ENCODE measurements at places on chromosomes 12 and 14.

GRCh38 chr12:9049520-9050133, 60.3 kb downstream of the KLRG1 start:
- no peak for DNase-seq

DNA sequence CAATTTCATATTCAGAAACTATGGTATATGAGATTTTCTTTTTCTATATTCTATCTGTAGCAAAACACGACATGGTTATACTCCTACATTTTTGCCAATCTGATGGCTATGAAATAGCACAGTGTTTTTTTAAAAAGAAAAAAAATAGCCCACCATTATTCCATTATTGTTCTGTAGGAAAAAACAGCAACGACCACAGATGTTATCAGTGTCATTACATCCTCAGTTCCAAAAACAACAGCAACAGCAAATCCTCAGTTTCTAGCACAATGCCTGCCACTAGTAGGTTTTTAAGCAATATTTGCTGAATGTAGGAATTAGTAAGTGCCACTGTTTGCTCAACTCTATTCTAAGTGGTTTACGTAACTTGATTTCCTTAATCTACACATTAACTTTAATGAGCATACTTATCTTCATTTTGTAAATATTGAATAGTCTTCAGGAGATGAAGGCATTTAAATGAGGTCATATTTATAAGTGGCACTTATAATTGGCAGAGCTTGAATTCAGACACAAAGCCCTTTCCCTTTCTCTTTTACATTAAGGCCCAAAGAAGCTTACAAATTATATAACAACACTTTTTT, 8.3 kb downstream of the RNASE6 start:
- DNase-seq: no peak

GRCh38 chr12:104952816-104953215, 5.3 kb downstream of the SLC41A2 start:
- DNase-seq: no peak

- no peak for DNase-seq
Observed at GRCh38 chr14:66443785-66444184, 42.4 kb upstream of the CCDC196 start.

- DNase-seq: no peak
Observed at GRCh38 chr12:53170215-53170614, 10.3 kb upstream of the ZNF740 start.

DNA sequence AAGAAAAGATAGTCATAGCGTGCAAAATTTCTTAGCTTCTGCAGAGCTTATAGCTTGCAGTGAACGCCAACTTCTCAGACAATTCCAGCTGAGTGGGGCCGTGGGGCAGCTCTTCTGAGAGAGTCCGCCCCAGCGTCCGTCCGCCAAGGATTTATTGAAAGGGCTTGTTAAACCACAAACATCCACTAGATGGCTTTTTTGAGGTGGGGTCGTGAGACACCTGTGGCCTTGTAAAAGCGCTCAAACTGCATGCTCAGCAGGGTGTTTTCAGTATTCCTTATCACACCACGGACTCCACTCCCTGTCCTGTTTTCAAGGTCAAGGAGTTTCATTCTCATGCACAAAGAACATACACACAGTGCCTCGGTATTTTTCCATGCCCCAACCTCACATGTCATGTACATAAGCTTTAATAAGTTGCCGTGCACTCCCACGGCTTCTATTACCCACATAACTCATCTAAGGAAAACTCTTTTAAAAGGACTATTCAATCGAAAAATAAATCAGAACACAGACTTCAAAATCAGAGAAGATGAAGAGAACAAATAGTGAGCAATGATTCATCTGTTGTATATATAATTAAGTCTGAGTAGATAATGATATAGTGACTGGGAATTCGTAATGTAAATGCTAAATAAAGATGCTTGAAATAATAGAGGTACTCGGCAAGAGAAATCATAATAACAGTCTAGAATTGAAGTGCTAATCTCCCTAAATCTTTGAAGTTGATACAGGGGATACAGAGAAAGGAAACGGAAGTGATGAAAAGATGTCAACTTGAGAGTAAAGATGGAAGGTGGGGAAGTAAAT, 46.7 kb downstream of the WBP11 start:
- no peak for DNase-seq

DNA sequence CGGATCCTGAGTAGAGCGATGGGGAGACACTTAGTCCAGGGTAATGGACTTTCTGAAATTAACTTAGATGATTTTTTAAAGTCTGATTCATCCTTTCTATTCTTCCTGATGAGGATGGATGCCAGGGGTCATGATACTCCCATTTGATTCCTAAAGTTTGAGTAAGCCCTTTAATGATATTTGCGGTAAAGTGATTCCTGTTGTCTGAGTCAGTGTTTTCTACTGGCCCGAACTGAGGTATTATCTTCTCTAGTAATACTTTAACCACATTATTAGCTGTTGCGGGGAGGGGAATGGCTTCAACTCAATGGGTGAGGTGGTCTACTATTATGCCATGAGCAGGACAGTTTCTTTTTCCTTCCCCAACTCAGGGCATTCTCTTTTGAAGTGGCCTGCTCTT, 111.6 kb downstream of the RIN3 start:
- no peak for DNase-seq

GRCh38 chr12:131067981-131068851, 114.5 kb downstream of the ADGRD1 start:
- DNase-seq: no peak

- DNase-seq: no peak
Observed at GRCh38 chr14:61461808-61462275, 140.5 kb downstream of the PRKCH start.

DNA sequence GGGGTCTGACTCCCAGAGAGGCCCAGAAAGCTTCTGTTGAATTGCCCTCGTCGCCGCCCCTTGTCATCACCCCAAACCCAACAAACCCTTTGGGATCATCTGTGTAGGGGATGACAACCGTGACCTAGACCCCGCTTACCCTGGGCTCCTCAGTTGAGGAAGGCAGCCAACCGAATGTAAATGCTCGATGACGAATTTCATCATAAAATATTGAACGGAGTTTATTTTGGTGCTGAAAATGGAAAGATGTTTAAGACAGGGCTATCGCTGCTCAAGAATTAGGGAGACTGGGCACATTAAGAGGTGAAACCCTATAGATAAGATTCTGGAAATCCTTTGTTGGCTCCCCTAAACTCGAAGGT, 512 bp downstream of the ACTR10 start:
- DNase-seq: no peak

DNA sequence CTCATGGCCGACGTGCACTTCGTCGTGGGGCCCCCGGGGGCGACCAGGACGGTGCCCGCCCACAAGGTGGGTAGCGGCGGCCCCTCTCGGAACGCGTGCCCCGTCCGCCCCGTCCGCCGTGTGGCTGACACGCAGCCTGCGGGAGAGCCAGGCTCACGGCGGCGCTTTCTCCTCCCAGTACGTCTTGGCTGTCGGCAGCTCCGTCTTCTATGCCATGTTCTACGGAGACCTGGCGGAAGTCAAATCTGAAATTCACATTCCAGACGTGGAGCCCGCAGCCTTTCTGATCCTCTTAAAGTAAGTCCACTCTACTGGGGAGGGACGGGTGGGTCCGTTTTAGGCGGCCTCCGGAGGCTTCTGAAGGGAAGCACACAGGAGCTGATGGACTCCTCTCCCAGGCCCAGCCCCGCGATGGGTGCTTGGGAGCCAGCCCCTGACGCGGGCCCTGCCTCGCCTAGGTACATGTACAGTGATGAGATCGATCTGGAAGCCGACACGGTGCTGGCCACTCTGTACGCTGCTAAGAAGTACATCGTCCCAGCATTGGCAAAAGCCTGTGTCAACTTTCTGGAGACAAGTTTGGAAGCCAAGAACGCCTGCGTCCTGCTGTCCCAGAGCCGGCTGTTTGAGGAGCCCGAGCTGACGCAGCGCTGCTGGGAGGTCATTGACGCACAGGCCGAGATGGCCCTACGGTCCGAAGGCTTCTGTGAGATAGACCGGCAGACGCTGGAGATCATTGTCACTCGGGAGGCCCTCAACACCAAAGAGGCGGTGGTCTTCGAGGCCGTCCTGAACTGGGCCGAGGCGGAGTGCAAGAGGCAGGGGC, 1.1 kb downstream of the BTBD6 start:
- DNase-seq: no peak

DNA sequence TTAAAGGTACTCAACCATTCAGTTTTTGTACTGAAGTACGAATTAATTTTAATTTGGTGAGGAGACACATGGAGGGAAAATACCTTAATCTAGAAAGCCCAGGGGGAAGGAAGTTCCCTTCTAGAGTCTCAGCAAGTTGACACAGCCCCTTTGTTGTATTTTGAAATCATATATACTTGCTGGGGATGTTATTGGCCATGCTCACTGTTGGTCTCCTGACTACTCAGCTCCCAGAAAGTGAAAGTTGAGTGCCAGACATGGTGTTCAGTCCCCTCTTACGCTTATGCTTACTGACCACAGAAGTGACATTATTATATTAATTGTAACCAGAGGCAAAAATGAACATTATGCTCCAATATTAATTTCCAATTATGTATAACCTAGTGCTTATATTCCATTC, 28.1 kb downstream of the ARF6 start:
- no peak for DNase-seq

GRCh38 chr14:42047421-42048055, 440.9 kb downstream of the LRFN5 start:
- DNase-seq: no peak

DNA sequence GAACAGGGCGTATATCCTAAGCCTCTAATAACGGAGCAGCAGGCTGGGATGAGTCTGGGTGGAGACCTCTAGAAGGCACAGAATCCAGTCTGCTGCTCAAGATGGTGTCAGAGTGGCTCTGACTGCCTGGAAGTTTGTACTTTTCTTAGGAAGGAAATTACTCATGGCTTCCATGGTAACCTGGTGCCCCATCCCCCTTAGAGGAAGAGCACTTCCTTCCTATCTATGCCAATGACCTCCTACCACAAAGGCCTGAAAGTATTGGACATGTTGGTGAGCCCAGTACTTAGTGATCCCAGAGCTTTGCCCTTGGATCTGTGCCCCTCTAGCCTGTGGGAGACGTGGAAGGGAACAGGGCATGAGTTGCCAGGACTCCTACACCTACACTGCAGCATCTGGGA, 1.5 kb downstream of the BATF start:
- DNase-seq: no peak

DNA sequence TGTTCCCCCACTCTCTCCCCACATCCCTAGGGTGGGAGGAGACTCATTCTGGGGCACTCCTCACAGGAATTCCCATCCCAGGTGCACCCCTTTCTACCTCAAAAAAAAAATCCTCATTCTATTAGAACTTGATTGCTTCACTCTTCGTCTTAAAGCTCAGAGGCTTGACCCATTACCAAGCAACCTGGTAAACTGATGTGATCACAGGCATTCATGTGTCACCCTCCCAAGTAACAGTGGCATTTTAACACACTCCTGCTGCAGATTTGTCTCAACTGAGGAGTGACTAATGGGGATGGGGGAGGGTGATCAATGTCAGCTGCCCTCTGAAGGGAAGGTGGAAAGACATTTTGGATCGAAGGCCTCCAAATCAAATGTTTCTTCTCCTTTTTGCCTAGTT, 78.1 kb upstream of the PTHLH start:
- DNase-seq: no peak

GRCh38 chr14:95069547-95069946, 87.8 kb downstream of the DICER1 start:
- DNase-seq: no peak

GRCh38 chr14:52244328-52244727, 23.2 kb upstream of the PTGDR start:
- DNase-seq: no peak

- no peak for DNase-seq
Observed at GRCh38 chr14:56846970-56847930, 37.0 kb upstream of the OTX2 start.

- no peak for DNase-seq
Observed at GRCh38 chr14:26008290-26008689, 589.5 kb downstream of the NOVA1 start.

DNA sequence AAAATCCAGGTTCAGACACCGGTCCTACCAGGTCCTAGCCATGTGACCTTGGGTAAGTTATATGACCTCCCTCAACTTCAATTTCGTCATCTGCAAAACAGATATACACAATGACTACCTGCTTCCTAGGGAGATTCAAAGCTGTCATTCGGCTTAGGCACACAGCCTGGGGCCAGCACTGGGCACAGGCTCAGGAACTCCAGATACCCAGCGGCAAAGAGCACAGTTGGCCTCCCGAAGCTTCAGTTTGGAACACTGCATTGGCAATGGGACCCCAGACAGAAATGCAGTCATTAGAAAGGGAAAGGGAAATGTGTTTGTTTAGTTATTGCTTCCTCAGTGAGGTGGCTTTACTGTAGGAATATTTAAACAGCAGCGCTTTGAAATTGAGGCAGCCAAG, 11.4 kb downstream of the PLEKHG6 start:
- no peak for DNase-seq

DNA sequence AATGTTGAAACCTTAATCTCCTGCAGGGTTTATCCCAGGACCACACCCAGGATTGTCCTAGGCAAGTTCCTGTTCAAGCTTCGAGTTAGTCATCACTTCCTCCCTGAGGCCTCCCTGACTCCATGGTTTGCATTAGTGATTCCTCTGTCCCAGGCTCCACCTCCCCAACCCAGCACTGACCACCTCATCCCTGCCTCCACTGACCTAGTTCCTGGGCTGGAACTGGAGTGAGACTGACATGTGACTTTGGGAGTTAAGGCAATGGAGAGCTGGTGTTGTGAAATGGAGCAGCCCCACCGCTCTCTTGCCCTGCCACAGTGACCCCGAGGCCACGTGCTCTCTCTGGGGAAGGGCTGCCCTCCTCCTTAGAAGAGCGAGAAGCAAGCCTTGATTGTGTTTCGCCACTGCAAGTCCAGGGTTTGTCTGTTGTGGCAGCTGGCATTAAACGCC, 15.8 kb upstream of the DTX1 start:
- no peak for DNase-seq

DNA sequence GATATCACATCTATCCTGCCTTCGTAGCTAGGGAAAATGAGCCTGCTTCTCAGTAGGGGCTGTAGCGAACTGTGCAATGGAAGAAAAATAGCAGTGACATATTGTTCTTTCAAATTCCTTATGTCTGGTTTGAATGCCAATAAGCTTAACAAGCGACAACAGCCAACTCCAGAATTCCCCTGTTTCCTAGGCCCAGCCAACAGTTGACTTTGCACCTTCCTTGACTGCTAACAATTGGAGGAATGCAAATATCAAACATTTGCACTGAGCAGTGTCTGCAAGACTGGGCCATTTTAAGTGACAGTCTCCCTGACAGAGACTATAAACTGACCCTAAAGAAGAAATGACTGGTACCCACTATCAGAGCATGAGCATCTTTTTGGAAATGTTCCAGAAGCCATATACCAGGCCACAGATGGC, 12.0 kb upstream of the SERPINA1 start:
- no peak for DNase-seq

- no peak for DNase-seq
Observed at GRCh38 chr14:96140952-96141351, 63.7 kb upstream of the BDKRB2 start.

GRCh38 chr12:818733-819132, 66.4 kb downstream of the WNK1 start:
- no peak for DNase-seq

GRCh38 chr12:119809023-119809422, 68.1 kb downstream of the CIT start:
- no peak for DNase-seq

All from stimulated activated CD4-positive, alpha-beta T cell treated with anti-CD3 and anti-CD28 coated beads, Interleukin-4, amount 100 ng/mL, for 1 hour (primary cell).